Suppressor macrophage treated with lipopolysaccharide for 1 hour (primary cell): ENCODE measurements at places on chromosomes 13 and 19.

- no peak for DNase-seq
Measured at GRCh38 chr19:53947624-53948023, 15.1 kb upstream of the CACNG8 start.

- no peak for DNase-seq
Measured at GRCh38 chr19:43470288-43470687, 4.9 kb upstream of the LYPD3 start.

- DNase-seq = peak; percentile 77
Measured at GRCh38 chr19:18846862-18847548, 15.2 kb downstream of the UPF1 start.

- no peak for DNase-seq
Measured at GRCh38 chr19:46635920-46636761, at the start of gene GNG8. Gene GNG8 (minus strand): TSS chr19:46636202. CDS start chr19:46634682, 1,520 bp downstream.

- DNase-seq = no peak
Measured at GRCh38 chr19:5990289-5990797, 12.4 kb upstream of the RANBP3 start.

GRCh38 chr13:67076378-67076777 lies 153.8 kb downstream of the PCDH9 start:
- DNase-seq = no peak

DNA sequence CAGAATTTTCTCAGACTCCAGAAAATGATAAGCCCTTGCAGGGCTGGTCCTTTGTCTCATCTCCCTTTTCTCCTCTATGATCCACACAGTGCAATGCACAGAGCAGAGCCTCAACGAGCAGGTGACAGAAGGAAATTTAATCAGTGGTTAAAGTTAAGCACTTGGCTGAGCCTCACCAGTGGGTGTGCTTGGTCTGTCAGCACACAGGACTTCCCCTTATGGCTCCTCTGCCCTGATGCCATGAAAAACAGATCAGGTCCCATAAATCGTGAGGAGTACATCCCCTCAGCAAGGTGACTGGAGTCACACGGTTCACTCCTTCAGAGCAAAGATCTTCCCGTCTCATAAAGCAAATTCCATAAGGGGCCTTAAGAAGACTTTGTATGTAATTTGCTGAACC lies 818.2 kb downstream of the UQCRFS1 start:
- DNase-seq = no peak

DNA sequence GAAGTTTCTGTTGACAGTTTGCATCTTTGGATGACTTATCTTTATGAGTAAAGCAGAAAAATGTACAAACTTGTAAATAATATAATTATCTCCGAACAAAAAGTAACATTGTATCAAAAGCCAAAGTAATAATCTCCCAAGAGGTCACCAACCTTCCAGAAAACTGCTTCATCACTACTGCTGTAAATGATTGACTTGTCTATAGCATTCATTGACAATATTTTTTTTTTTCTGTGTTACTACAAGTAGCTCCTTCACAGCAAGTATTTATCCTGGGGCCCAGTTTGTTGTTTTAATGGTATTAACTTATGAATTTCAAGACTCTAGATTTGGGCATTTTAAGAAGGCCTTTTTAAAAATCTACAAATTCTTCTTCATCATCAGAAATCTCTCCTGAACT lies 242.4 kb downstream of the KLF12 start:
- DNase-seq = no peak

DNA sequence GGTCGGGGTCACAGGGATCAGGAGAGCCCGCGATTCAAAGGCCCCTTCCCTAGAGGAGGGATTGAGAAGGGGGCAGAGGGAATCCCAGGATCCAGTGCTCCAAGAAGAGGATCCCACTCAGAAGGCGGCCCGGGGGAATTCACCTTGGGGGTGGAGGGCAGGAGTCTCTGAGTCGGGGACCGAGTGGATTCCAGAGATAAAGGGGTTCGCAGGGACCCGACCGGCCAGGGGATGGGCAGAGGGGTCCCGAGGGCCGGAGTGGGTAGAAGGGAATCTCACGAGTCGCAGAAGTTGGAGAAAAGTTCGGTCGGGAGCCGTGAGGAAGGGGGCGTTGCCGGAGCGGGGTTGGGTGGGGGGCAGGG lies 261 bp downstream of the PRKD2 start:
- no peak for DNase-seq

GRCh38 chr19:19642506-19643157 lies 825 bp downstream of the GMIP start:
- peak; percentile 48 for DNase-seq

GRCh38 chr19:51735759-51736449 lies 12.1 kb upstream of the HAS1 start:
- peak; percentile 100 for DNase-seq
